Fibroblast of skin of back (primary cell): ENCODE measurements at places on chromosomes 12 and 14.

DNA sequence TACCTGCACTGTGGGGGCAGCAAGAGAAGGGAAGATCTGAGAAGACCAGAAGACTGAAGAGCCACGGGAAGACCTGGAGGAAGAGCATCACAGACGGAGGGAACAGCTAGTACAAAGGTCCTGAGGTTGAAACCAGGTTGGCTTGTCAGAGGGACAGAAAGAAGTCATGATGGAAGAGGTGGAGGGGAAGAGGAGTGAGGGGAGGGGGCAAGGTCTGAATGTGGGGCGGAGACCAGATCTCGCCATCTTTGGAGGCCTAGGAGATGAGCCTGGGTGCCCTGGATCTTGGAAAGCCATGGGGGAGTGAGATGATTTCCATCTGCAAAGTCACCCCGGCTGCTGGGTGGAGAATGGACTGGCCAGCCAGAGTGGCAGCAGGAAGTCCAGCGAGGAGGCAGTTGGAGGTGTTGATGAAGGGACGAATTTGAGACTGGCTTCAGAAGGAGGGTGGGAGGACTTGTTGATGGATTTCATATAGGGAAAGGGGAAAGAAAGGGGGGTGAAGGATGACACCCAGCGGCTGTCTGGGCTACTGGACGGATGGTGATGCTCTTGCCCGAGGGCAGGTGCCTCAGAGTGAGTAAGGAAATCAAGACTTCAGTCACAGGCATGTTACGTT, 14.6 kb upstream of the UBC start:
- no peak for DNase-seq

DNA sequence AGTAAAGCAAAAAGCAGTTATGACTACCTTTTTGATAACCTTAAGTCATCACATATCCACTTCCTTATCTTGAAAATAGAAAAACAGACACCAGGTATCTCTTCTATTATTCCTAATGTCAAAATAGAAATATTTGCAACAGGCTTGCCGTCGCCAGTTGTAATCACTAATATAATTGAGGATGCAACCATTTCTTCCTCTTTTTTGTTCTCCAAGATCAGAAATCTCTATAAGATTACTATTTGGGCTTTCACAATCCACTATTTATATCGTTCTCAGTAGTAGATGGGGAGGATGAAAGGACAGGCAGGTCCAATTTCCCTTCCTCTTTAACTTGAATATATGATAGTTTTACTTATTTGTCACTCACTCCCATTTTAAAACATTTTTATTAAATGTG, 130.2 kb upstream of the HMGA2 start:
- no peak for DNase-seq

GRCh38 chr14:68977718-68978171, 1.4 kb downstream of the ACTN1 start:
- peak; percentile 99 for DNase-seq

DNA sequence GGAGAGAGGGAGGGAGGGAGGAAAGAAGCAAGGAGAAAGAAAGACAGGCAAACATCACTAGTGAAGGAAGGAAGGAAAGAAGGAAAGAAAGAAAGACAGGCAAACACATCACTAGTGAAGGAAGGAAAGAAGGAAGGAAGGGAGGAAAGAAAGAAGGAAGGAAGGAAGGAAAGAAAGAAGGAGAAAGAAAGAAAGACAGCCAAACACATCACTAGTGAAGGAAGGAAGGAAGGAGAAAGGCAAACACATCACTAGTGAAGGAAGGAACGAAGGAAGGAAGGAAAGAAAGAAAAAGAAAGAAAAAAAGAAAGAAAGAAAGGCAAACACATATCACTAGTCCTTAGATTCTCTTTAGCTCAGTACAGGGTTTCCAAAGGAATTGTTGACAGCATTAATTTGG, 5.3 kb downstream of the FZD10 start:
- DNase-seq = no peak

DNA sequence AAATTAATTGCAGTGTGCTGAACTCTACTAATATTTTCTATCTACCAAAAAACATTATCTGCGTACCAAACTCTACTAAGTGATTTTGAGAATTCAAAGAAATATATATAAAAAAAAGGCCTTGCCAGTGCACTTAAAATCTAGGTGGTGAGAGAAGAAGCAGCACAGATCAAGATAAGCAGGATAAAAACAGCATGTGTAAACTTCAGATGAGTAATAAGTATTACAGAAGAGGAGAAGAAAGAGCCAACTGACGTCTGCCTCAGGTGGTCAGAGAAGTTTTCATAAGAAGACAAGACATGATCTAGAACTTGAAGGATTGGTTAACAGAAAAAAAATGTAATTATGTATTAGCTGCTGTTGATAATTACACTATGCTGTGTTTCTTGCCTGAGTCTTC, 166.4 kb downstream of the DUSP6 start:
- DNase-seq = no peak

- peak; percentile 94 for DNase-seq
Observed at GRCh38 chr14:50961605-50962221, 17.4 kb upstream of the PYGL start.

DNA sequence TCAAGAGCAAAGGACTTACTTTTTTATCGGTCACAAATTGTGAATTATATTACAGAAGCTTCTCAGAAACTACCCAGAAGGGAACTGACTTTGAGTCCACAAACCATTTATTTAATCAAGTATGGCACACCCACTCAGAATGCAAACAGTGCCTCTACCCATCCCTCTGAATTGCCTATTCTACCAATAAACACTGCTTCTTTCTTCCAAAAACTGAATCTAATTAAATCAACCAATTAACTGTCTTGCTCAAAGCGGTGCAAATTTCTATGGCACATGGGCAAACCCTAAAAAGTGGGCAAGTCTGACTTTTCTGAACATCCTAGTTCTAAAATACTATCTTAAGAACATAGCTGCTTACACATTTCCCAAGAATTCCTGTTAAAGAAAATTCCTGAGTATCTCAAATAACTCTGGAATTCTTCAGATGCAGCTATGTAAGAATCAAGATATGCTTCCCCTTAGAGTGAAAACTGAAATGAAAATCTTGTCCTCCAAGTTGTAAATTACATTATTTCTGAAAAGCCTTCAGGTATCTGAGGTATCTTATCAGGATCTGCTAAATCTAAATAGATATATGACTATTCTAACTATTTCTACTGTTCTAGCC, 4.3 kb downstream of the SPTLC2 start:
- peak; percentile 82 for DNase-seq

GRCh38 chr14:35277179-35277578, 15.0 kb upstream of the PSMA6 start:
- DNase-seq = no peak

- DNase-seq = no peak
Observed at GRCh38 chr12:109033239-109034196, 12.7 kb upstream of the SVOP start.

DNA sequence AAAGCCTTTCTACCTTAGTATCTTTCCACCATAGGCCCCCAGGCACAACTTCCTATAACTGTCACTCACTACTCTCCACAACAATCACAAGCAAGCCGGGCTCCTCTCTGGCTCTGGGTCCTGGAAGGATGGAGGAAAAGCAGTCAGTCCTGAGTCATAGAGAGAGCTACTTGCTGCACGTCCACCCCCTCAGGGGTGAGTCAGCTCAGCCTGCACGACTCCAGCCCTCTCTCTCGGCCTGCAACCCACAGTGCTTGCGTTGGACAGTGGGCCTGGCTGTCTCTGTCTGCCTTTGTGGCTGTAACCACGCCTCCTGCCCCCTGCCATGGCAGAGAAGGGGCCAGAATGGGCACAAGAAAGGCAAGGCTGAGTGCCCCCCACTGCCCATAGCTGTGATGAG, 154.1 kb upstream of the FKBP4 start:
- peak; percentile 96 for DNase-seq

DNA sequence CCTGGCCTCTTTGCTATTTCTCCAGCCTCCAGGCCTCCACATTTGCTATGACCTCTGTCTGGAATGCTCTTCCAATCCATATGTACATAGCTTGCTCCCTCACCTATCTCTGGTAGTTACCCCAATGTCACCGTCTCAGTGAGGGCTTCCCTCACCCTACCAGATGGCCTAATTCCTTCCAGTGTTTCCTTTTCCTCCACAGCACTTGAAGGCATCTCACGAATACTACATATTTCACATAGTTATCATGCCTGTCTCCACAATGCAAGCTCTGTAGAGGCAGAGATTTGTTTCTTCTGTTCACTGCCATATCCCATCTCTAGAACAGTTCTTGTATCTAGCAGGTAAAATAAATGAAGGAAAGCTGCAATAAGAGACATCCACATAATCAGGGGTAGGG, 21.3 kb upstream of the HSP90B1 start:
- DNase-seq = peak; percentile 80

DNA sequence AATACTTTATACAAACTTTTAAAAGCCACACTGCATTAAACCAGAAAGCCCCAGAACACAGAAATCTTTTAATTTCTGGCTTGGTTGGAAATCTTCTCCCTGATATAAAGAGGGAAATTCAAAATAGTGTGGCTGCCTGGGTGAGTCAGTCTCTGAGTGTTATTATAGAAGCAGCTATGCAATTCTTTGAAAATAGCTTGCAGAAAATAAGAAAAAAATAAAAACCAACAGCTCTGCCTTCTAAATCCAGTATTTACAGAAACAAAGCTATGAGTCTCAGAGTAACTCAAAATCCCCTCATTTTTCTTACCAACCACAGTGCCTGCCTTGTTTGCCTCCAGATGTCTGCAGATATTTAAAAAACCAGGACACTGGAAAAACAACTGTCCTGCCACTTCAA, 68.6 kb upstream of the FERMT2 start:
- DNase-seq = peak; percentile 64

DNA sequence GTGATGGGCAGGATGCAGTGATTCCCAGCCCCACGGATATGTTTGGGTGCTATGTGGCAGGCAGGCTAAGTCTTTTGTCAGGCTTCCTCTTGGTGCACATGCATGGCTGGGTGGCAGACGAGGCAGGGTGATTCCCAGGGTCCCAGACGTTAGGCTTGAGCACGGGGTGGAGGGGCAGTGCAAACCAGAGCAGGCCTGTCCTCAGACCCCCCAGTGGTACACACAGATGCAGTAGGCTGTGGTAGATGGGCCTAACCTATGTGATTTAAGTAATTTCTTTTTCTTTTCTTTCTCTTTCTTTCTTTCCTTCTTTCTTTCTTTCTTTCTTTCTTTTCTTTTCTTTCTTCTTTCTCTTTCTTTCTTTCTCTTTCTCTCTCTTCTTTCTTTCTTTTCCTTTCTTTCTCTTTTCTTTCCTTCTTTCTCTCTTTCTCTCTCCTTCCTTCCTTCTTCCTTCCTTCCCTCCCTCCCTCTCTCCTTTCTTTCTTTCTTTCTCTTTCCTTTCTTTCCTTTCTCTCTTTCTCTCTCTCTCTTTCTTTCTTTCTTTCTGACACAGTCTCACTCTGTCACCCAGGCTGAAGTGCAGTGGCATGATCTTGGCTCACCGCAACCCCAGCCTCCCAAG, 41.6 kb downstream of the PIK3C2G start:
- no peak for DNase-seq

- DNase-seq = no peak
Observed at GRCh38 chr14:75769047-75769685, 108.1 kb downstream of the TTLL5 start.

DNA sequence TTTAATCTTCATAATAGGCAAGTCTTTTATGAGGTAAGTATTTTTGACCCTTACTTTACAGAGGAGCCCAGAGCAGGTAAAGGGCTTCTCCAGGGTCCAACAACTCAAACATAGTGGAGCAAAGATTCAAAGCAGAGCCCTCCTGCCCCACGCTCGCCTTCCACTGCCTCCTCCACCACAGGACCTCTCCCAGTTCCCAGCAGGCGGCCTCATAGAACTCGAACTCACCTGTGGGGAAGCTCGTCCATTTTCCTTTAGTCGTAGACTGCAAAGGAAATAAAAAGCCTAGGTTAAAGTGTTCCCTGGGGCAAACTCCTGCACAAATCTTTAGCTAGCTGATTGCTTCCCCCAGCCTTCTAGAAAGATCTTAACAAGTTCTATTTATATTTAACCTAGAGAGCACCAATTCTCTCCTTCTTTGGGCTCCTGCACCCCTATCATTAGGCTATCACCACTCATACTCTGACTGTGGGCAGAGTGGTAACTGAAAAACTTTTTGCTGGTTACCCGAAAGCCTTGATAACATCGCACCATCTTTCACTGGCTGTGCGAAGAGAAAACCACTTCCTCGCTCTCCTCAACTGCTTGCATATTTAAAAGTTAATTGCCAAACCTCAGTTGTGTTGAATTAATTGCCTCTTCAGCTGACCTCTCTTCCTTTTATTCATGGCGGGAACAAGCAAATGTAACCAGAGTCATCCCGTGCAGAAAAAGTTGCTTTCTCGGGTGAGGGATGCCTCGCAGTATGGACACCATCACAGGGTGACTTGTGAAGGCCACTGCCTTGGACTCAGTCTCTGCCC, 299.6 kb downstream of the DPF3 start:
- no peak for DNase-seq

GRCh38 chr14:50308363-50308915, 3.6 kb downstream of the L2HGDH start:
- DNase-seq = no peak

- no peak for DNase-seq
Observed at GRCh38 chr14:92635896-92636295, 112.5 kb downstream of the LGMN start.
